ENCODE measurements at places on chromosomes 16 and 17. TPM values are rescaled to one million over a fixed set of nuclear protein-coding genes. Genes with fewer than 3 reads are reported as not detected.

Gene KRT40
- total RNA-seq = not detected

Gene CLEC19A
- not detected for total RNA-seq

Gene PRSS53
- total RNA-seq = 3.3 TPM

Gene SLC5A10
- not detected for total RNA-seq

Gene FN3K
- 2.3 TPM for total RNA-seq

Gene TNFRSF13B
- not detected for total RNA-seq

Gene WDR81
- 21.1 TPM for total RNA-seq

Gene BHLHA9
- not detected for total RNA-seq

Gene MPP2
- 0.90 TPM for total RNA-seq

Gene AOC3
- total RNA-seq = 1.3 TPM

Gene ZP2
- total RNA-seq = not detected

Gene KIFC3
- total RNA-seq = 2.9 TPM

Gene TPSD1
- total RNA-seq = not detected

Gene HOXB4
- 3.4 TPM for total RNA-seq

Gene CDK10
- 74.8 TPM for total RNA-seq

Gene KCNAB3
- 5.6 TPM for total RNA-seq

Gene CD300A
- total RNA-seq = 3.1 TPM

Gene SGCA
- total RNA-seq = 0.31 TPM

GRCh38 chr16:7303660-7304200, 28.9 kb upstream of the RBFOX1 start:
- no peak for DNase-seq

DNA sequence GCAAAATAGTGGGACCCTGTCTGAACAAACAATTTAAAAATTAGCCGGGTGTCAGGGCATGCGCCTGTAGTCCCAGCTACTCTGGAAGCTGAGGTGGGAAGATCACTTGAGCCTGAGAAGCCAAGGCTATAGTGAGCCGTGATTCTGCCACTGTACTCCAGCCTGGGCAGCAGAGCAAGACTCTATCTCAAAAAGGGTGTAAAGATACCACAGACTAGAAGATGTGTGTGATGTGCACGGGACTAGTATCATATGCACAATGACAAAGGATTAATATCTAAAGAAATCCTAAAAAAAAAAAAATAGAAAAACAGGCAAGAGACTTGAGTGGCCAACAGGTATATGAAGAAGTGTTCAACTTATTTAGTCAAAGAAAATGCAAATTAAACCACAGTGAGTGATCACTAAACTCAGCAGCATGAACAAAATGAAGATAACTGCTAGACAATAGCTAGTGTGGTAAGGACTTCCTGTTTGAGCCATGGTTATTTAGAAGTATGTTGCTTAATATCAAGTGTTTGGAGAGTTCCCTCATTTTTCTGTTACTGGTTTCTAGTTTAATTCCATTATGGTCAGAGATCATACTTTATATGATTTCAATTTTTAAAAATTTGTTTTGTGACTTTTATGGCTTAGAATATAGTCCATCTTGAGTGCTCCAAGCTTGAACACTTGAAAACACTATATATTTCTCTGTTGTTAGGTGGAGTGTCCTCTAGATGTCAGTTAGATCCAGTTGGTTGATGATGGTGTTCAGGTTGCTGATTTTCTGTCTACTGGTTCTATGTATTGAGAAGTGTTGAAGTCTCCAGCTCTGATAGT, 14.7 kb upstream of the SLX4 start:
- DNase-seq = no peak

GRCh38 chr16:88509749-88510069, 56.6 kb downstream of the ZFPM1 start:
- no peak for DNase-seq

GRCh38 chr16:14579266-14579665, 50.8 kb downstream of the PARN start:
- no peak for DNase-seq

DNA sequence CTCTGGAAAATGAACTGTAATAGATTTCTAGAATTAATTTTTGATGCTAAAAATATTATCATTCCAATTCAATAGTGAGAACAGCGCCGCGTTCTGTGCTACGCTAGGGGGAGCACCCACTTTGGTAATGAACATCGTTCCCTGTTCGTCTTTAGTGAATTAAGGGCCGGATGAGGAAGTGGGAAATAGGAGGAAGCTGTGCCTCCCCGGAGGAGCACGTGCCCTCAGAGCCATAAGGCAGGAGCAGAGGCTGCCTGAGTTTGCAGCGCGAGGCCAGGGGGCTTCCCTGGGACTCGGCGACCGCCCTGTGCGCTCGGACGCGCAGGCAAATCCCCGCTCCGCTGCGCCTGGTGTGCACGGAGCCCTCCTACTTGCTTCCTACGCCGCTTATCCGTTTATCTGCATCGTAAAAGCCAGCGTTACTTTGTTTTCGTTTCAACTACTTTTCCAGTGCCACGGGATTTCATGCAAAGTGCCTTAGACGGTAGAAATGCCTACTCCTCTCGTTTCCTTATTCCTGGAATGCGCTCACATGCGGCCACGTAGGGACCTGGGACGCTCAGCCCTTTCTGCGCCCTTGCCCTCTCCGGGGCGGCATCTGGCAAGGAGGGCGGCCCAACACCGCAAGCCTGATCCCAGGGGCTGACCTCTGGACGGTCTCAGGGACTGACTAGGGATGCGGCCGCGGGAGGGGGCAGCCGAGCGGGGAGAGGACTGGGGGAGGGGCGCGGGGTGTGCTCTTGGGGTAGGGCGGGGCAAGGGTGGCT, 76.4 kb downstream of the KCNJ12 start:
- DNase-seq = no peak

DNA sequence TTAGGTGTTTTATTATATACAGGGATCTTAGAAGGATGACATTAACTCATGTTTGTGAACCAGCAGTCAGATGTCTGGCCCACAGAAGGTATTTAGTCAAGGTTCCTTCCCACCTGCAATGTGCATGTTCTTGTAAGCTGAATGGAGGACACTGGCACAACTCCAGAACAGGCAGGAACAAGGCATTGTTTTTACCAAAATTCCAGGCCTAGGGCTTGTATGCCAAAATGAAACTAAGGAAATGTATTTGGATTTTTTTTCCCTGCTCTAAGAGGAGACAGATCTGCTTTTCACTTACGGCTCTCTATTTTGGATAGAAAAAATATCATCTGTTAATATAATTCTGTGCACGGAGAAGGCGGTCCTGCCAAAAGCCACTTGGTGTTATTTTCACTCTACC, 312.5 kb downstream of the GRIN2A start:
- no peak for DNase-seq

GRCh38 chr17:17672453-17673368, 8.5 kb upstream of the RAI1 start:
- DNase-seq = no peak

DNA sequence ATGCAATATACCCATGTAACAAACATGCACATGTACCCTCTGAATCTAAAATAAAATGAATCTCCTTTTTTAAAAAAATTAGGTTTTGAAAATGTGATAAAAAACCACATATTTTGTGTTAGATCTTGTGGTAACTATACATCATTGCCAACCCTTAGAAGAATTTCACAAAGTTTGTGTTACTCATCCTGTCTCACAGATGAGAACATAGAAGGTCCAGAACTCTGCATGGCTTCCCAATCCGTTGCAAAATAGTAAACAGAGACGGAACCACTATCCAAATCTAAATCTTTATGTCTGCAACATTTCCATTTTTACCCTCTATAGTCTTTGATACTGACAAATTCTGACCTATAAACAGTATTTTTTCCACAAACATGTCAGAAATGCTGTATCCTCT, 759.9 kb downstream of the KCNJ2 start:
- no peak for DNase-seq

GRCh38 chr17:6930749-6931148, 65.1 kb upstream of the ALOX12 start:
- no peak for DNase-seq

DNA sequence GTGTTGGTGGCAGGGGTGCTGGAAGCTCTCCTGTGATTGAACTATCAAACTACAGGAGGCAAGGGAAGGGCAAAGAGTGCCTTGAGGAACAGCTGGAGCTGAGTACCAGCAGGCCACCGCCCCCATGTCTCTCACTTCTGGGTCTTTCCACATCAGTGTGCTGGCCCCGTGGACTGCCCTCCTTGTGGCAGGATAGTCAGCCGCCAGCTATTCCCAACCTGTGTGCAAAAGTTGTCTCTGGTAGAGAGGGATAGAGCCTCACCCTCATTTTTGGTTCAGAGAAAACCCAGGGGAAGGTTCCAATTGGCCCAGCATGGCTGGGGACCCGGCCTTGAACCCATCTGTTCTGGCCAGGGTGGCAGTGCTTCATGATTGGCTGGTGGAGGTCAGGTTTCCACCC, 211.8 kb downstream of the IRF8 start:
- no peak for DNase-seq

DNA sequence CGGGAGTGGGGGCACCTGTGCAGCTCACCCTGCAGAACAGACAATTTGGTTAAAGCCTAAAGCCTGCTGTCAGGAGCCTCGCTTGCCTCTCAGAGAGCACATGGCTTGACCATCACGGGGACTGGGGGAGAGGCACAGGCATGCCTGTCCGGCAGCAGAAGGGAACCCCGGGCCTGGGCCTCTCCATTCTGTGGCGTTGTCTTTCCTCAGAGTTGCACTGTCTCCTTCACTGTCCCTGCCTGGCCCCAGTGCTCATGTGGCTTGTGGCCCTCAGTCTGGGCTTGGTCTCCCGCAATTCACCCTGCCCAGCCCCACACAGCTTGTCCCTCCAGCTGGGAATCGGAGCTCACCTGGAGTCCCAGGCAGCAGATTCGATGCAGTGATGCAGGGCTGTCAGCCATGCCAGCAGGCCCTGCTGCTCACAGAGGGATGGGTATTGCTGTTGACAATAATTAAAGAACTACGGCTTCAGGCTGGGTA, 189.9 kb downstream of the SEC14L1 start:
- no peak for DNase-seq

GRCh38 chr17:17496189-17497064, at the start of gene RASD1:
TSS of gene RASD1 (minus strand) at chr17:17496395. CDS start at chr17:17496181, 214 bp downstream.
- peak; percentile 77 for DNase-seq

- DNase-seq = no peak
These were observed at the start of gene HAP1 for GRCh38 chr17:41734139-41734948. TSS of gene HAP1 (minus strand) at chr17:41734643. CDS start at chr17:41734634, 9 bp downstream.

DNA sequence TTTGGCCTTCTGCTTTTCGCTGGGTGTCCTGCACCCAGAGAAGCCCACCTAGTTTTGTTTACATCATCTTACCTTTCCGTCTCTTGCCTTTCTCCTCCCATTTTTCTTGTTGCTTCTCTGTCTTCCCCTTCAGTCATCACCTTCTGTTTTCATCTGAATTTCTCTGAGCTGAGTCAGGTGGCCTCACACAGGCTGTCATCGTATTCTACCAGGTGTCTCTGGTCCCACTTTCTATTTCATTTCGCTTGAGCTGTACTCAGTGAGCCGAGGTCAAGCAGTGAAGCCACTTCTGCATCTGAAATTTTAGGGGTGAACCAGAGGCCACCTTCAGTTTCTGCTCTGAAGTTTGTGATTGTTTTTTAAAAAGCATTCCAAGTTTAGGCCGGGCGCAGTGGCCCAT, 9.7 kb downstream of the CRAMP1 start:
- no peak for DNase-seq

- DNase-seq = no peak
These were observed 48.5 kb downstream of the RBFOX3 start for GRCh38 chr17:79562192-79562930.

DNA sequence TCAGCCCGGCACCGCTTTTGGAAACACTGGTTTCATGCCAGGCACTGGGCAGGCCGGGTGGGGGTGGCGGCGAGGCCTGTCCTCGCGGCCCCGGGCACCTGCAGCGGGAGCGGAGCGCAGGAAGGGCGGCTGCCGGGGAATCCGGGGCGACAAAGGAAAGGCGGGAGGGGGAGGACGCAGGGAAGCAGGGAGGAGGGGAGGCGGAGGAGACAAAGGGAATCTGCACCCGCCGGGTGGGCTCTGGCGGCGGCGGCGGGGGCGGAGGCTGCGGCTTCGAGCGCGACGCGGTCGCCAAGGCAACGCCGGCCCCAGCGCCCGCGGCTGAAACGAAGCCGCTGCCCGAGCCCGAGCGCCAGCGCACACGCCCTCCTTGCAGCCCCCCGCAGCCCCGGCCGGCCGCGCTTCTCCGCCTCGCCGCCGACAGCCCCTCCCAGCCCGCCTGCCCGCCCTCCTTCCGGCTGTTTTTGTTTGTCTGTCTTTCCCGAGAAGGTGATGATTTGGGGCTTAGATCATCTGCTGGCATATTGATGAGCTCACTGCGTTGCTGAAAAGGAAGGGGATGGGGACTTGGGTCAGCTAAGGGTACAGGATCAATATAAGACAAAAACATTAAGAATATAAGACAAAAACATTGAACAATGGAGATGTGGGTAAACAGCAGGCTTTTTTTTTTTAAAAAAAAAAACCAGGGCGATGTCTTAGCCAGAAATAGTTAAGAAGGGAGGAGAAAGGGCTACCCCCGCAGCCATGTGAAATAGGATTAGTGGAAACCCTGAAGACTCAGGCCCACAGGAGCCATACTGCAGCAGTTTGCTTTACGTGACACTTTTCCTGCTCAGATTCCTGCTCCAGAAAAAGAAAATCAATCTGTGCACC, 32.7 kb downstream of the CDK5R1 start:
- peak; percentile 77 for DNase-seq

DNA sequence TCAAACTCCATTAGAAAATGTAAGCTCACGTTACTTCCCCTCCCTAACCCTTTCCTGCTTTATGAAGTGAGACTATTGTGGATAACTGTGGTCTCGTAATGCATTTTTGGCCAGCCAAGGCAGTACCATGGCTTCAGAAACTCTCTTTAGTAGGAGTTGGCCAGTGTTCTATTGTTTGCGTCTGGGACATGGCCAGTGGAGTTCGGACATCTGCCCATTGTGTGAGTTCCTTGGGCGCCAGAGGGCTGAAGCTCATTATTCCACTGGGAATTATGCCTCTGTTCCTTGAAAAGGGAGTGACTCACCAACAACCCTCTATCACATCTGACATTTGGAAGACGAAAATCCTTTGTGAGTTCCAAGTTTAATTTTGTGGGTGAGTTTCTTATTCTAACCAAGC, 319.5 kb upstream of the SOX9 start:
- no peak for DNase-seq

GRCh38 chr16:22262460-22262859, 34.7 kb upstream of the POLR3E start:
- no peak for DNase-seq

- DNase-seq = no peak
These were observed 9.6 kb downstream of the DCTN5 start for GRCh38 chr16:23650674-23651416.

DNA sequence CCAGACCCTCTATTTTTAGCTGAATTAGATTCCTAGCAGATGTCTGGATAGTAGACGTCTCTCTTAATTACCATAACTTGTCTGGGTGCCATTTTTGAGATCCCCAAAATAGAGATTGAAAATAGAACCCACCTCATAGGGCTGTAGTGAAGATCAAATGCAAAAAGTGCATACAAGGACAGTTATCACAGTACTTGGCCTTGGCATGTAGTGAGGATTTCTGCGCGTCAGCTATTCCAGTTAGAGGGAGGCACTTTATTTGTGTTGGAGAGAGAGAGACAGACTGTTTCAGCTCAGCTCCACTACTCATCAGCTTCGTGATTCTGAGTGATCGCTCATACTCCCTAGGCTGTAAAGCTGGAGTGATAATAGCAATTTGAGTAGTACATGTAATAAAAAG, 59.6 kb upstream of the CDH13 start:
- DNase-seq = no peak

- DNase-seq = no peak
These were observed 102.2 kb downstream of the CDK5R1 start for GRCh38 chr17:32588982-32589381.

All from CD8-positive, alpha-beta memory T cell (primary cell).